Cardiac septum (tissue), 1 donor: ENCODE measurements at places on chromosomes 3 and 15. TPM values are rescaled to one million over a fixed set of nuclear protein-coding genes. Genes with fewer than 3 reads are reported as not detected.
A peak's percentile ranks its signal among the peaks of the same experiment; 100 is the strongest.

DNA sequence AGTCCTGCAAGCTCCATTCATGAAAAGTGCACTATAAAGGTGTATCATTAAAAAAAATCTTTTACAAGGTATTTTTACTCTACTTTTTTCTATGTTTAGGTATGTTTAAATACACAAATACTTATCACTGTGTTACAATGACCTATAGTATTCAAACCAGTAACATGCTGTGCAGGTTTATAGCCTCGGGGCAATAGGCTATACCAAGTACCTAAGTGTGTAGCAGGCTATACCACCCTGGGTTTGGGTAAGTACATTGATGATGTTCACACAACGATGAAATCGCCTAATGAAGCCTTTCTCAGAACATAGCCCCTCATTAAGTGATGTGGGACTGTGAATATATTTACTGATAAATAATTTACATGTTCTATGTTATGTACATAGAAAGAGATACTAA is 104.6 kb downstream of the ATP1B3 start:
- no peak for DNase-seq

GRCh38 chr3:16937326-16937845 is 52.6 kb downstream of the PLCL2 start:
- DNase-seq: no peak

DNA sequence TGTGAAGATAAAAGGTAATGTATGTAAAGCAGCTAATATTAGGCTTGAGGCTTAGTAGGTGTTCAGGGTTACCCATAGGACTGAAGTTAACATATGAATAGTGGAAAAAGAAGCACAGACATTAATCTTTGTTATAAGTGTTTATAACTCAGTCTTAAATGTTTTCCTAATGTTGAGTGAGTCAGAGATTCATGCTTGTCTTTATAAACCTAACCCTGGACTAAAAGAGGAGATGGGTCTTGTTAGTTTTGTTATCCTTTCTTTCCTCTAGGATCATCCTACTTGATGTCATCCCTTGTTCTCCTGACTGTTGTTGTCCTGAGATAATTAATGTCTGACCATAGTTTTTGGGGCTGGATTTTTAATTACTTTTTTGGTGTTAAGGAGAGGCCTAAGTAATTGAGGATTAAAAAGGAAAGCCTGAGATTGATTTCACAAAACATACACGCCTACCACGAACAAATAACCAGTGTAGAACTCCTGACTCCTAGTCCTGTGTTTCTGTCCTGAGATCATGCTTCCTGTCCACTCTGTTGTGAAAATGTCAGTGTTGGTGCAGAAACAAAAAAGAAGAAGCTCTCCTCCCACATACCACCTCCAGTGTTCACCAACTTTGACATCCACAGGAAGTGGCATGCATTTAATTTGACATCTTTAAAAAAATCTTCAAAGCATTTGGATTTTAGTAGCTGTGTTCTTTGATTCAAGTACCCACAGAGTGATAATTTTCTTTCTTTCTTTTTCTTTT is 8.4 kb downstream of the MITF start:
- DNase-seq: no peak

The CHRD gene
- total RNA-seq: 7.0 TPM

- no peak for DNase-seq
Observed at GRCh38 chr3:174581558-174581957, 277.6 kb upstream of the NAALADL2 start.

The GOLGA6B gene
- not detected for total RNA-seq

DNA sequence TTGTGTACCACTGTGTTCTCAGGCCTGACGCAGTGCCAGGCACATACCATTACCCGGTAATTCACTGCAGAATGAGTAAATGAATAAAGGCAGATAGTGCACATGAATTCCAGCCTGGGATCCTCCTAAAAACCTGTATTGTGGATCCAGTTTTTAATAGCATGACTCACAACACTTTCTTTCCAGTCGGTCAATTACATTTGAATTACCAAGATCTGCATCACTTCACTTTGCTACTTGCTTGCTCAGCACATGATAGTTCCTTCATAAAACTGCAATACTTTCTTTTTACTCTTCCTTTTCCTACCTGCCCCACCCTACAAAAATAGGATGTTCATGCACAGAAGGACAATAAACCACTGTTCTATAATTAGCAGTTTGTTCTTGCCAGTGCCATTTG is 553.8 kb downstream of the MAGI1 start:
- DNase-seq: no peak

The PP2D1 gene
- not detected for total RNA-seq

DNA sequence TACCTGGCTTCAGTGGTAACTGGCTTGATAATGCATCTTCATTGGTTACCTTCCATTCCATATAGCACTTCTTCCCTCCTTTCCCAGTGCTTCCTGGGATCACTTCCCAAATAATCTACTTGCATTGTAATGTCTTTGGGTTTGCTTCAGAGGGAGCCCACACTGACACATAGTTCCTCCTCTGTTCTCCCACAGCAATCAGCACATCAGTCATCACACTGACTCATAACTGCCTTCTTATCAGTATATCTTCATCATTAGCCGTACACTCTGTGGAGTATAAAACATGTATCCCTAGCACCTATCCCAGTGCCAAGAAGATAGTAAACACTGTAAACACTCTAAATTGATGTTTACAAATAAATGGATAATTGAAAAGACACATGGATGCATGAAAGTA is 91.4 kb upstream of the SCN10A start:
- no peak for DNase-seq

- no peak for DNase-seq
Observed at GRCh38 chr3:64494526-64494925, 193.3 kb downstream of the ADAMTS9 start.

The PLA2G4E gene
- total RNA-seq: 0.08 TPM

The KNG1 gene
- total RNA-seq: not detected

The EPHB3 gene
- total RNA-seq: 3.6 TPM

DNA sequence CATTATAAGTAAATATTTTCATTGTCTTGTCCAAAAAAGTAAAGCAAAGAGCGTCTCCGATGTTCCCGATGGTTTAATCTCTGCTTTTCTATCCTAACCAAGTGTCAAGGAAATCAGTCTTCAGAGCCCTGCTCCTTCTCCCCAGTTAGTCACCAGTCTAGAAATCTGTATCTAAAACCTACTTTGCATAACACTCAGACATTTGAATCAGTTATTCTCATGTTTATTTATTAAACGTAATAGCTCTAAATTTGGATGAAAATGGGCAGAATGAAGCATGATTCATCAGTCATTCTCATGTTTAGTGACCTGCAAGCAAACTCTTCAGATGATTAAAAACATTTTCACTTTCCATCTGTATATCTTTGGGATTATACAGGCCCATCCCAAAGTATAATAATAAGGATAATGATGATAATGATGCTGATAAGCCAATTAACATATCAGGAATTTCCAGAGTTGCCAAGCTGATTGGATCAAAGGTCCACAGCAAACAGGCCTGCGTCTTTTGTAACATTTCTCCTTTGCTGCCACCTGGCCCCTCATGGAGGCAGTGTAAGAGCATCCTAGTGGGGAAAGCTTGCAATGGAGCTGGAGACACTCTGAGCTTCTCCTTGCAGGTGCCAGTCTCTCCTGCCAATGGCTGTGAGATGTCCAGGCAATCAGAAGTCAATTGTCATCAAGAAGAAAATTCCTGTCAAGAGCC is 273.9 kb downstream of the IGSF11 start:
- no peak for DNase-seq

The PRSS50 gene
- total RNA-seq: 0.78 TPM

DNA sequence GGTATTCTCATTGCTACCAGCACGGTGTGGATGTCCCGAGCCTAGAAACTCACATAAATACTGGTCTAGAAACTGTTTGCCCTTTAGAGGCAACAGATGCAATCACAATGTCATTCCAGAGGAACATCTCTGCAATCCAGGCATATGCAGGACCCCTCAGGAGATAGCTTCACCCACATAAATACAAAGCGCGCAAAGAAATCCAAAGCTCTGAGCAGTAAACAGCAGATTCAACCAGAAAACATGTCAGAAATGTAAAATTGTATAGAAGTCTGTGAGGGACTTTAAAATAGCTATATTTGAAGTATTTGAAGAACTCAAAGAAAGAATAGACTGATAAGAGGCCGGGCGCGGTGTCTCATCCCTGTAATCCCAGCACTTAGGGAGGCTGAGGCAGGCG is 291.7 kb downstream of the FAM43A start:
- no peak for DNase-seq

The ZPLD1 gene
- not detected for total RNA-seq

DNA sequence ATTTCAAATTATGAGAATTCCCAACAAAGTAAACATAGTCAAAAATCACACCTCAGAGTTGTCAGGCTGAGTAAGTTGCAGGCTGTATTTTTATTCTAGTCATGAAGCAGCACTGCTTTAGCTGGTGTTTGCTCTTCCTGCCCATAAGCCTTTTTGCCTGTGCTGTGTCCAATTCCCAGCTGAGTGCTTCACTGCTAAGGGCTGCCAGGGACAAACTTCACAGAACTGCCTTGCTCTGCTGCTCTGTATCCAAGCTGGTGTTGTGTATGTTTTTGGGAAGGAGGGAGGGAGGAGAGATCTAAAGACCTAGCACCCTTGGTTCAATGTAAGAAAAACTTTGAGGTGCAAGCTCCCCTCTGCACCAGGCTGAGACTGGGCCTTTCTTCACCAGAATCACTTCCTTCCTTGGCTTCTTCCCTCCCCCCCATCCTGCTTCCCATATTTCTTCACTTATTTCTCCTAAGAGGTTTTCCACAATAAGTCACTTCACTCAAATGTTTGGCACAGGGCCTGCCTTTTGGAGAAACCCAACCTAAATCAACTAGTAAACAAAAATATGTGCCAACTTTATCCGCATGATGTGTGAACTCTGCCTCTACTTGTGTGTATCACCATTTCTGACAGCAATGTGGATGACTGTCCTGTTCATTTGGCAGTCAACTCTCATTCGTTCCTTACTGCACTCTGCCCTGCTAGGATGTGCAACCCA is 156.1 kb downstream of the TBL1XR1 start:
- DNase-seq: no peak

GRCh38 chr15:93253681-93254080 is 164.7 kb upstream of the RGMA start:
- DNase-seq: no peak

GRCh38 chr3:122560680-122561079 is 3.4 kb downstream of the PARP9 start:
- no peak for DNase-seq

- no peak for DNase-seq
Observed at GRCh38 chr3:64244011-64244942, 19.0 kb upstream of the PRICKLE2 start.

The SLITRK3 gene
- not detected for total RNA-seq

The BSN gene
- 1.00 TPM for total RNA-seq

GRCh38 chr15:62624547-62625378 is 417.8 kb upstream of the TPM1 start:
- no peak for DNase-seq

DNA sequence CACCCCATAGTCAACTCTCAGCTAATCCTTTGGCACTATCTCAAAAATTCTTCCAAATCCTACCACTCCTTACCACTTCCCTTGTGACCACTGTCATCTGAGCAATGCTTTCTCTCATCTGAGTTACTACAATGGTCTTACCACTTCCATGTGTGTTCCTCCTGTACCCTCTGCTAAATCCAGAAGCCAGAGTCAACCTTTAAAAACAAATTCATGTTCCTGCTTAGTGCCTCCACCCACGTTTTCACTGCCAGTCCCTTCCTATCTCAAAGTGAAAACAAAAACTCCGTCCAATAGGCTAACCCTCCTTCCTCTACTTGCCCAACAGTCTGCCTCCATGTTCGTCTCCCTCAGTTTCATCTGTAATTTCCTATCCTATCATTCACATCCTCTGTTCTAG is 109.0 kb downstream of the ADAMTS9 start:
- DNase-seq: no peak

The TTC21A gene
- 3.0 TPM for total RNA-seq

The SELENOS gene
- 51.6 TPM for total RNA-seq

- DNase-seq: no peak
Observed at GRCh38 chr3:186807231-186807630, 949 bp upstream of the RFC4 start.

GRCh38 chr15:36079021-36079420 is 500.4 kb upstream of the CDIN1 start:
- DNase-seq: no peak

The NR2E3 gene
- not detected for total RNA-seq

- DNase-seq: no peak
Observed at GRCh38 chr3:41041462-41041861, 157.8 kb upstream of the CTNNB1 start.

DNA sequence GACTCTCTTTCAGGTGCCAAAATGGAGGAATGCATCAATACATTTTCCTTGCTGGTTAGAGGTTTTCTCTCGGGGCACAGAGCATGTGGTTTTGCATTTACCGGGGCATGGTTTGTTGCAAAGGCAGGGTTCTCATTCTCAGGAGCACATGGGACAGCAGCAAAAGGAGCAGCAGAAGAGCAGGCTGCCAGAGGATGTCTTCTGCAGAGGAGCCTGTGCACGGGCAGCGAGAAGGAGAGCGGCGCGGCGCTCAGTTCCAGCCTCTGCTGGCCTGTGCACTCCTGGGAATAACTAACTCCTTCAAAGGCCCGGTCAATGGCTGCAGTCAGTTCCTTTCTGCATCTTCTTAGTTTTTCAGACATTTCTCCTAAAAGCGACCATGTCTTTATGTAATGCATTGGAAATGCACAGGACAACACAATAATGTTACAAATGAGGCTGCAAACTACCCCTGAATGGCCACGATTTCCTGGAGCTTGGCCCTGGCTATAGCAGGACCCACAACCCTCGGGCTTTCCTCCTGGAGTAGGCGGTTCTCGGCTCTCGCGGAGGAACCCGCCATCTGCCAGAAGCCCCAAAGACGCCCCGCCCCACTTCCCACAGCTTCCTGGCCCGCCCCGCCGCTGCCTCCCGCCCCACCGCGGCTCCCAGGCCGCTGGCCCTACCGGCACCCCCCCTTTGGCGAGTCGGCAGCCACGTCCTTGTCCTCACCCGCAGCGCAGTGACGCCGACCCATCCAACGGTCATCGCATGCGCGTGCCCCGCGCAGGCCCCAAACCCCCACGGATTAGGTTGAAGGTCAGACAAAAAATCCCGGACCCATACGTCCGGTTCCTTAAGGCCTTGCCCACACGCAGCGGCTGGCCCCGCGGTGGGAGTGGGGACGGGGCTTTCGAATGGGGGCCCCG is at the start of gene C3orf62:
C3orf62 (minus strand) TSS at position 758 of the 908 bp plus-strand sequence; CDS start at position 398, 360 bp downstream.
- DNase-seq: peak; percentile 96

The LRRIQ4 gene
- not detected for total RNA-seq

GRCh38 chr15:71410347-71410746 is 295.1 kb downstream of the THSD4 start:
- DNase-seq: no peak

DNA sequence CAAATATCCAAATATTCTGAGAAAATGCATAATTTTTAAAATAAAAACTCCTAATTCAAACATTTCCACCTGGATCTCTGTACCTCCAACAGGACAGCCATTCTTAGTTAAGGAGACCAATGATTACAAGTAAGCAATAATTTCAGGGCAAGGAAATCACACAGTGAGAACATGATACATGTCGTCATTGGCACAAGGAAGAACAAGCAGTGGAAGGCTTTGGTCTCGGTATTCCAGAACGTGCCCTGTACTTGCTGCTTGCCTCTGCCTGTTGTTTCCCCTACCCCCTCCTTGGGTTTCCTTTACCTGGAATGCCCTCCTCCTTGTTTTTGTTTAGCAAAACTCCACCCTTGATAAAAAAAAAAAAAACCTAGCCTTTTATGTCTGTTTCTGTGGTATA is 72.8 kb downstream of the PPM1L start:
- DNase-seq: no peak
